Caco-2 (cell line): ENCODE measurements at places on chromosomes 3 and 15. TPM values are rescaled to one million over a fixed set of nuclear protein-coding genes. Genes with fewer than 3 reads are reported as not detected.
A peak's percentile ranks its signal among the peaks of the same experiment; 100 is the strongest.

The MYLK gene
- 18.8 and 23.0 TPM in 2 replicates for total RNA-seq

The RPL32 gene
- 1,713 and 1,899 TPM in 2 replicates for total RNA-seq

The TRIM42 gene
- total RNA-seq = not detected in 2 replicates

The CADPS gene
- not detected in 2 replicates for total RNA-seq

The TPRG1 gene
- total RNA-seq = 1.5 and 1.6 TPM in 2 replicates

The TNFAIP8L3 gene
- total RNA-seq = 0.30 TPM in 1 of 2 replicates, not detected in the other

DNA sequence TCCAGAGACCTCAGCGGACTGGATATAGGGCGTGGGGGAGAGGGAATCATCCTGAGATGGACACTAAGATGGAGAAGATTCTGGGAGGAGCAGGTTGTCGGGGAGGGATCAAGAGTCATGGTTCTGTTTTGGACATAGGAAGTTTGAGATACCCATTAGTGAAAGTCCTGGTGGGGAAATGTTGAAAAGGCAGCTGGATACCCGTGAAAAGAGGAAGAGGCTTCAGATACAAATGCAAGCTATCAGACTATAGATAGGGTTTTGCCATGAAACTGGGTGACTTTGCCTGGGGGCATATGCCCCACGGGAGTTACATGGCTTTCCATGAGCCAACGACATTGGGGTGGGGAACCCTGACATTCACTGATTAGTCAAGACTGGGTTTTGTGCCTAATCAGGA is 1.1 kb upstream of the GPR62 start:
- no peak for DNase-seq

GRCh38 chr3:59632760-59633573 is 583.1 kb upstream of the CFAP20DC start:
- no peak for DNase-seq

DNA sequence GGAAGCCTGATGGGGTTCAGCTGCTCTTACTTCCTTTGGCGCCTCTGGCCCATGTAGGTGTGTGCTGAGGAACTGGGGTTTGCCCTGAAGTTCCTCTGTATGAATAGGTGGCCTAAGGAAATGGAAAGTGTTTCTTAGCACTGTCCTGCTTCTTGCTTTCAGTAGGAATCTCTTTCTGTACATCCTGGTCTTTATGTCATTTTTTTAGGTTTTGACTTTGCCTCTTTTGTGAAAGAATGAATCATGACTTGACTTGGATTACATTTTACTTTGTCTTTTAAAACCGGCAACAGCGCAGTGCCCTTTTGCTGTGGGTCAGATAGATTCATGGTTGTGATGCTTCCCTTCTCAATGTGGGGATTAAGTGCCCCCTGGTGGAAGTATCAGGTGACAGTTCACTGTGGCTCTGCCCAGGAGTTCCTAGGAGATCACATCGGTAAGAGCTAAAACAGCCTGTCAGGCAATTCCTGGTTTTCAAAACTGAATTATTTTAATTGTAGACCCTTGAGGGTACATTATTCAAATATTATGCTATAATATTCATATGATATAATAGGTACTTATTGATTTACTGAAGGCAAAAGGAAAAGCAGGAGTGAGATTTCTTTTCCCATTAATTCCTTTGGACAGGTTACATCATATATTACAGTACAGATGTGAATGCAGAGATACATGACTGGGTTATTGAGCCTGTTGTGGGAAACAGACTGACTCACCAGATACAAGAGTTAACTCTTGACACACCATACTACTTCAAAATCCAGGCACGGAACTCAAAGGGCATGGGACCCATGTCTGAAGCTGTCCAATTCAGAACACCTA is 95.4 kb downstream of the HCN4 start:
- peak; percentile 43 for DNase-seq

GRCh38 chr3:187210545-187211327 is 13.4 kb downstream of the RTP1 start:
- peak; percentile 27 for DNase-seq

DNA sequence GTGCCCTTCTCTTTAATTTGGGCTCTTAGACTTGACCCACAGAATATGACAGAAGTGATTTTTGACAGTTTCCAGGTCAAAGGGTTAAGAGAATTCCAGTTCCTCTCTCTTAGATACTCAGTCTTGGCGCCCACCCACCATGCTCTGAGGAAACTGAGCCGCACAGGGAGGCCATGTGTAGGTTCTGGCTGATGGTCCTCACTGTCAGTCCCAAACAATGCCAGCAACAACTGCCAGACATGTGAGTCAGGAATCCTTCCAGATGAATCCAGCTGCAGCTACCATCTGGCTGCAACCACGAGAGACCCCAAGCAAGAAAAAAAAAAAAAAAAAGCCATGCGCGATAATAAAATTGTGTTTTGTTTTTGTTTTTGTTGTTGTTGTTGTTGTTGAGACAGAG is 326.6 kb downstream of the MAGI1 start:
- DNase-seq = no peak

DNA sequence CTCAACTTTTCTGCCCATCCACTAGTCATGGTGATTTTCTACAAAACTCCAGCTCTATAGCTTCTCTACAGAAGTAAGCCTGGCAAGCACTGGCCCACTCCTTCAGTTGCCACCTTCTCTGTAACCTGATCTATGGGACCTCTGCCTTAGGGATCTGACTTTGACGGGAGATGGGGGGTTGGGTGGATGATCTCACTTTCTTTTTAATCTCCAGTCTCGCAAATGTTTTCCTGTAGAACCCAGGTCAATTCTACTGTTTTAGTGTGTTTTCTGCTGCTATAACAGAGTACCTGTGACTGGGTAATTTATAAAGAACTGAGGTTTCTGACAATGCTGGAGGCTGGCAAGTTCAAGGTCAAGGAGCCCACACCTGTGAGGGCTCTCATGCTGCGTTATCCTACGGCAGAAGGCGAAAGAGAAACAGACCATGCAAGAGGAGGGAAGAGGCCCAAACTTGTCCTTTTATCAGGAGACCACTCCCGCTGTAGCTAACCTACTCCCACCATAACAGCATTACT is 189.9 kb upstream of the THRB start:
- no peak for DNase-seq

DNA sequence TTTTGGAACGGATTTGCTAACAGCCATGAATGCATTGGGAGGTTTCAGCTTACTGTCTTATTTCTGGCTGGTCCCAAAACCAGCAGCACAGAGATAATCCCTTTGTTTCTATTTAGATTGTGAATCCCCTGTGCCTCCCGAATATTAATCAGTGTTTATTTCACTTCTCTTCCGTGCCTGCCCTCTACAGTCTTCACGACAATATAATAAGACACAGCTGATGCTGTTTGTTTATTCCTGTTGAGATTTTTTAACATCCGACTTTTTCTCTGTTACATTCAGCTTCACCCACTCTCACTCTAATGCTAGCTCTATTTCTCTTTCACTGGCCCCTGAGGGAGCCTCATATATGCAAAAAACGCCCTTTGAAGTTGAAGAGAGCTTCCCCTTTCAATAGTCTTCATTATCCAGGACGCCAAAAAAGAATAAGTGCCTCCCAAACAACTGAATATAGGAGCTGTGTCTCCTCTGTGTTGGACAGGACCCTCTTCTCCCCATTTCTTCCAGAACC is 995.3 kb downstream of the ROBO2 start:
- no peak for DNase-seq

GRCh38 chr15:88535100-88535499 is 11.4 kb downstream of the DET1 start:
- no peak for DNase-seq

DNA sequence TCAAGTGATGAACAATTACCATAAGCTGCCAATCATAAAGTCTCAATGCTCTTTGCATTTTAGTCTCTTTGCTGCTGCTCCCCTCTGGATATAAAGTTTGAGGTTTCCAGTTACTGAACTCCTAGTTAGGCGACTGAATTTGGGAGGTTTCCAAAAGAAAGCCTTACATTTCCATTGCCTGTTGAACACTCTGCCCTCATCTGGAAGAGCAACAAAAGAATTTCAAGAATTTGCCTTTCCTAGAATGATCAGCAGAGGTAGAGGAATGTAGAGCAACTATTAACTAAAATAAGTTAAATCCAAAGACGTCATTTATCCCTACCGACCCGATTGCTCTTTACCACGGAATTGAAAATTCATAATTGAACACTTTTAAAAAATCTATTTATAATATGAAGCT is 53.4 kb upstream of the PRICKLE2 start:
- no peak for DNase-seq

- no peak for DNase-seq
Observed at GRCh38 chr3:194043516-194043915, 92.4 kb upstream of the HES1 start.
